ENCODE measurements at places on chromosomes 2 and 18. TPM values are rescaled to one million over a fixed set of nuclear protein-coding genes. Genes with fewer than 3 reads are reported as not detected.

DNA sequence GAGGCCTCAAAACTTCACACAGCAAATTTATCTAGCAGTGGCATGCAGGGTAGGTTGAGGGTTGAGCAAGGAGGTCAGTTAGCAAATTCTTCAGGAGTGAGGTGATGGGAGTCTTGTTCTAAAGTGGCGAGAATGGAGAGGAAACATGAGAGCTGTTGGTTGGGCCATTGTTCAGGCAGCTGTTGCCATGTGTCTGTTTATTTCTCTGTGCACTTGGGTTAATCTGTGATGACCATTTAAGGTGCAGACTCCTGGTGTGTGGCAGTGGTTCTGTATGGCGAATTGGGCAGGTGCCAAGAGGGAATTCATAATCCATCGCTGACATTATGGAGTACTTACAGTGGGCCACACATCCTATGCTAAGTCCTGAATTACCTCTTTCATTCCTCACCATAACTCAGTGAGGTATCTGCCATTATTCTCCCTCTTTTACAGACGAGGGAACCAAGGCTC, 30.4 kb downstream of the TMEM178A start:
- H3K27ac ChIP-seq: no peak overlapping the region
- DNase-seq: no peak
- H3K4me1 ChIP-seq: no peaks in the 10 kb centered on the region
- no peaks in the 10 kb centered on the region for H3K27me3 ChIP-seq
- H3K4me3 ChIP-seq: no peak overlapping the region

GRCh38 chr18:26416652-26417150, 131.7 kb downstream of the KCTD1 start:
- H3K4me1 ChIP-seq: no peaks in the 10 kb centered on the region
- H3K4me3 ChIP-seq: no peak overlapping the region
- DNase-seq: no peak
- H3K36me3 ChIP-seq: no peaks in the 10 kb centered on the region
- no peaks in the 10 kb centered on the region for H3K27me3 ChIP-seq
- no peak overlapping the region for H3K27ac ChIP-seq

DNA sequence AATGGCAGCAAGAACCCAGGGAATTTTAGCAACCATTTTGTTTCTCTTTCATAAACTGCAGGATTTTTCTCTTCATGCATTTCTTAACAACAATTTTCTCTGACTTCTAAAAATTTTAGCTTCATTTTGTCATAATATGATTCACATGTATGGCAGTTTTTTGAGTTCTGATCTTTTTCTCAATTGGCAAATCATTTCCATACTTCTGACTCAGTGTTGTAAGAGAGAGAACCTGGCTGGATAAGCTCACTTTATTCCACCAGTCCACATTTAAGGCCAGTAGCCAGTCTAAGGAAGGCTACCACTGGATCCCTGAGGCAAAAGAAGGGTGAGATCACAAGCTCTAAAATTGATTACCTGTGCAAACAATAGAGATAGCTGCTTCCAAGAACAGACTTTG, 42.8 kb upstream of the COL3A1 start:
- DNase-seq: no peak
- no peaks in the 10 kb centered on the region for H3K36me3 ChIP-seq
- no peaks in the 10 kb centered on the region for H3K4me1 ChIP-seq

The EVX2 gene
- not detected for total RNA-seq

The GREB1 gene
- total RNA-seq: 219 TPM
